Activated naive CD8-positive, alpha-beta T cell treated with anti-CD3 and anti-CD28 coated beads for 36 hours (primary cell): ENCODE measurements at places on chromosomes 11 and 22. TPM values are rescaled to one million over a fixed set of nuclear protein-coding genes. Genes with fewer than 3 reads are reported as not detected.

Gene CTR9
- total RNA-seq: 50.6 TPM

Gene FIBIN
- not detected for total RNA-seq

Gene C22orf31
- not detected for total RNA-seq

Gene DNAJB7
- not detected for total RNA-seq

Gene C1QTNF4
- total RNA-seq: not detected

Gene GAS2L1
- 1.1 TPM for total RNA-seq

Gene TUB
- total RNA-seq: 0.19 TPM

Gene UBQLN3
- not detected for total RNA-seq

Gene MAJIN
- 0.14 TPM for total RNA-seq

Gene UCP3
- 1.1 TPM for total RNA-seq

GRCh38 chr11:60155931-60156330 lies 27.0 kb downstream of the MS4A6A start:
- H3K4me3 ChIP-seq: no peak overlapping the region
- no peak overlapping the region for H3K27ac ChIP-seq
- no peak for DNase-seq
- no peaks in the 10 kb centered on the region for H3K36me3 ChIP-seq

DNA sequence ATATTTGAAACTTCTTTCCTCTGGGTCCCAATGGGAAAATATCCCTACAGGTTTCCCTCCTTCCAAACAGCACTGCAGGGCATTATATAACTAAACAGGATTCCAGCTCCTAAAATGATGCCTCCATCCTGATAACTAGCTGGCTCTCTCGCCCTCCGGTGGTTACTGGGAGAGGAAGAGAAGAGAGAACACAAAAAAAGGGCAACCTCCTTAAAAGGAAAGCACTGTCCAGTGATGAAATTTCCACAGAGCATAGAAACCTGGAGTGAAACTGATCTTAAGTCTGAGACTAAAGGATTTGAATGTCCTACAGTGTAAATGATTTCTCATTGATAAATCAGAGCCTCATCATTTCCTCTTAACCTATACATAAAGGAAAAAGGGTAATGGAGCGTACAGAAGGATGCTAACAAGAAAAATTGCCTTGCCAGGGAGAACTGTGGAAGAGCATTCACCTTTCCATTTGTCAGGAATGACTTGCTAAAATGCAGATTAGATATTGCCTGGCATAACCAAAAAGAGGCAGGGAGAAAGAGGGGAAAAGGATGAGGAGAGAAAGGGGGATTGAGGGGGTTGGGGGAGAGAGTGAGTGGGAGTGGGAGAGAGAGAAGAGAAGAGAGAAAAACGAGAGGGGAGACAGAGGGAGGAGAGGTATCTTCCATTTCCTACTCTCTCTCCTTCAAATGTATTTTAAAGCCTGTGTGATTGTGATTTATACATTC lies 121.3 kb downstream of the APOL5 start:
- no peak overlapping the region for H3K4me3 ChIP-seq
- no peak overlapping the region for H3K27ac ChIP-seq
- DNase-seq: no peak

- no peak overlapping the region for H3K4me3 ChIP-seq
- no peak for DNase-seq
- no peaks in the 10 kb centered on the region for H3K27me3 ChIP-seq
- peaks cover 28% of the 10 kb centered on the region for H3K4me1 ChIP-seq
Observed at GRCh38 chr22:39508393-39508792, 6.3 kb downstream of the MIEF1 start.

DNA sequence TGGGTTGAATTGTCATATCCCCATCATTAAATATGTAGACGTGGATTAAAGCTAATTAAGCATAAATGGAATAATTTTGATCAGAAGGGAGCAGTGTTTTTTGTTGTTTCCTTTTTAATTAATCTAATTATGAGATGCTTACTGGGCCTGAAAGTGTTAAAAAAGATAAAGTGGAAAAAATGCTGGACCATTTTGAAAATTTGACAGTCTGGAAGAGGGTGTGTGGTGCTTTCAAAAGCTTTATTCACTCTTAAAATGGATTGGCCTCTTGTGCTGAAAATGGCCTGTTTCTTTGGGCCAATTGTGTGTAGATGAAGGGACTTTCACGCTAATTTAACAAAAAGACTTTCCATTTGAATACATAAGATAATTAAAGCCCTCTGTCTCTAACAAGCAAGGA lies 1.8 kb downstream of the TNRC6B start:
- no peak for DNase-seq
- peak overlapping the region; percentile 86 for H3K4me3 ChIP-seq
- peak overlapping the region; percentile 93 for H3K27ac ChIP-seq
- peaks cover 60% of the 10 kb centered on the region for H3K4me1 ChIP-seq
- H3K27me3 ChIP-seq: no peaks in the 10 kb centered on the region

GRCh38 chr11:123137431-123138224 lies 57.4 kb downstream of the CLMP start:
- H3K4me1 ChIP-seq: peaks cover 1% of the 10 kb centered on the region
- H3K27me3 ChIP-seq: peaks cover 11% of the 10 kb centered on the region
- no peak overlapping the region for H3K4me3 ChIP-seq
- H3K36me3 ChIP-seq: no peaks in the 10 kb centered on the region
- H3K27ac ChIP-seq: no peak overlapping the region

DNA sequence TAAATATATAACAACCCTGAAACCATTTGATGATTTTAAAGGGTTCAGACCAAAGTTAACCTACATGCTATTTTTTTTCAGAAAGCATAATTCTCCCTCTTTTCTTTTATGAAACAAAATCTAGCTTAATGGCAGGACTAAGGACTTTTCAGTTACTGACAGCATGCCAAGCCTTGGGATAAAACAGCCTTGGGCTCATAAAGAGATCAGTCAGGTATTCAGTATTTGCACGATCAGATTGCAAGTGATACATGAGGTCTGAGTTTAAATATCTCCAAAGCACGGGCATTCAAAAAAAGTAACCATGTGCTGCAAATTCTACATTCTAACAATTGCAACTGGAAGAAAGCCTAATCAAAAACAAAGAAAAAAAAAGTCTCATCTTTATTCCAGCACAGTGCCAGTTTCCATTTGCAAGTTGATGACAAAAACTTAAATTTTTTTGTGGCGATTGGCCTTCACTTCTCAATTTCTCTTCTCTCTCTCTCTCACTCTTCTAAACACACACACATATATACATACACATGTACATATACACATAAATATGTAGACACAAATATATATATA lies 60.1 kb downstream of the CTSC start:
- no peak for DNase-seq
- no peak overlapping the region for H3K27ac ChIP-seq
- H3K4me1 ChIP-seq: no peaks in the 10 kb centered on the region
- H3K36me3 ChIP-seq: peaks cover 12% of the 10 kb centered on the region
- H3K27me3 ChIP-seq: no peaks in the 10 kb centered on the region

GRCh38 chr11:74673693-74674360 lies 57.4 kb downstream of the CHRDL2 start:
- H3K27me3 ChIP-seq: no peaks in the 10 kb centered on the region
- DNase-seq: no peak
- H3K4me3 ChIP-seq: no peak overlapping the region
- H3K27ac ChIP-seq: no peak overlapping the region
- peaks cover 6% of the 10 kb centered on the region for H3K36me3 ChIP-seq
- no peaks in the 10 kb centered on the region for H3K4me1 ChIP-seq

DNA sequence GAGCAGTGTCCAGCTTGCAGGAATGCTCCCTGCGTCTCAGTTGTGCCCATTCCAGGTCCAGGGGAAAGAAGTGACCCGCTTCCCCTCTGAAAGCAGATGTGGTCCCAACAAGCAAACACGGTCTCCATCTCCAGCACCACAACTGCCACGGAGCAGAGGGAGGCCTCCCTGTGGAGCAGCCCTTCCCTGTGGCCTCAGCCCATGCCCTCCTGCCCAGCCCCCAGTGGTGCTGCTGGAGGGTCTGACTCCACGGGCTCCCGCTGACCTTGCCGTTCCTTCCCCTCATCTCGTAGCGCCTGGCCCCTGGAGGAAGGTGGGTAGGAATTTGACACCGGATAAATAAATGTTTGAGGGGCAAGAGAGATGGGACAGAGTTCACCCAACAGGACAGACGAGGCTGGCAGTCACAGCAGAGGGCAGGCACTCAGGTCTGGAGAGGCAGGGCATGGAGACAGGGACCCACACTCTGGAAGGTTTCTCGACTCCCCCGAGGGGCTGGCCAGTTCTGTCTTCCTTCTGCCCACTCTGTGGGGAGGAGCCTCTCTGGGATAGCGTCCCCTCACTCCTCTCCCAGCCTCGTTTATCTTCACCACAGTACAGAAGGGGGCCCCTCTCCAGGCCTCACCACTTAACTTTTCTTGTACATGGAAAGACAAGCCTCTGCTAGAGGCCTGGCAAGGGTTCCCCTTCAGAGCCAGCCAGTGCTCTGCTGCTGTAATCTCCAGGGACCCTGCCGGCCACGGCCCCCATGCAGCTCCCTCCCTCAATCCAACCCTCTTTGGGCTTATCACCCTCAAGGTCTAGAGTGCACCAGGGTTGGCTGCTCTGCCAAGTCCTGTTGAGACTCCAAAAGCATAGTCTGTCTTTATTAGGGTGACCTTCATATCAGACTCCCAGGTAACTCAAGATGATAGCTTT lies 7.5 kb upstream of the ST3GAL4 start:
- DNase-seq: no peak
- H3K4me1 ChIP-seq: peaks cover 12% of the 10 kb centered on the region
- no peaks in the 10 kb centered on the region for H3K27me3 ChIP-seq
- no peak overlapping the region for H3K27ac ChIP-seq
- no peak overlapping the region for H3K4me3 ChIP-seq

- no peaks in the 10 kb centered on the region for H3K27me3 ChIP-seq
- no peak for DNase-seq
- peak overlapping the region; percentile 95 for H3K27ac ChIP-seq
- peak overlapping the region; percentile 14 for H3K4me3 ChIP-seq
Observed at GRCh38 chr22:37626144-37626543, 13.3 kb upstream of the SH3BP1 start.

GRCh38 chr22:20660441-20661054 lies 113.4 kb upstream of the SERPIND1 start:
- no peak overlapping the region for H3K4me3 ChIP-seq
- DNase-seq: no peak
- H3K27me3 ChIP-seq: peaks cover 25% of the 10 kb centered on the region

DNA sequence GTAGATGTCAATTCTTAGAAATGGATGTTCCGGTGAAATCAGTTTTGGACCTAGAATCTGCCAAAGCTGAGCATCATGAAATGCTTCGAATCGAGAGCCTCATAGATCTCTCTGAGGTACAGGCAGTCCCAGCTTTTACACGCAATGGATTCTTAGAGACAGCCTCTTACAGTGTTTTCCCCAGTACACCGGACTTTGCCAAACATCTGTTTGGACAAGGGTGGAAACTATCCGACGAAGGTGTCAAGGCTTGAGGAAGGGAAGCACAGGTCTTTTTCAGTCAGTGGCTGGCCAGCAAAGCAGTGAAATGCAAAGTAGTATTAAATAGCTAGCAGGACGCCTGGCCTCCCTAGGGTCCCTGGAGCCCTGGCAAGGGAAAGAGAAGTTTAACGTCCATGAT lies 4.9 kb downstream of the GRK3 start:
- H3K4me1 ChIP-seq: peaks cover 42% of the 10 kb centered on the region
- H3K4me3 ChIP-seq: no peak overlapping the region
- peaks cover 17% of the 10 kb centered on the region for H3K36me3 ChIP-seq

GRCh38 chr11:120079750-120080610 lies 57.9 kb downstream of the TRIM29 start:
- H3K36me3 ChIP-seq: peaks cover 12% of the 10 kb centered on the region
- H3K4me1 ChIP-seq: no peaks in the 10 kb centered on the region
- H3K27me3 ChIP-seq: peaks cover 33% of the 10 kb centered on the region
- peak; percentile 13 for DNase-seq
- H3K4me3 ChIP-seq: no peak overlapping the region

GRCh38 chr11:79313530-79313913 lies 127.3 kb downstream of the TENM4 start:
- no peak overlapping the region for H3K4me3 ChIP-seq
- no peaks in the 10 kb centered on the region for H3K4me1 ChIP-seq
- H3K27me3 ChIP-seq: no peaks in the 10 kb centered on the region
- no peak overlapping the region for H3K27ac ChIP-seq

- H3K27me3 ChIP-seq: peaks cover 11% of the 10 kb centered on the region
- no peak overlapping the region for H3K4me3 ChIP-seq
- H3K4me1 ChIP-seq: no peaks in the 10 kb centered on the region
Observed at GRCh38 chr11:5223686-5224085, 3.2 kb downstream of the HBB start.

- H3K36me3 ChIP-seq: peaks cover 36% of the 10 kb centered on the region
- no peaks in the 10 kb centered on the region for H3K27me3 ChIP-seq
- peak overlapping the region; percentile 88 for H3K27ac ChIP-seq
- peaks cover 30% of the 10 kb centered on the region for H3K4me1 ChIP-seq
- no peak for DNase-seq
Observed at GRCh38 chr22:49964136-49965090, 3.8 kb downstream of the PIM3 start.

- H3K27ac ChIP-seq: no peak overlapping the region
- no peaks in the 10 kb centered on the region for H3K4me1 ChIP-seq
- H3K27me3 ChIP-seq: peaks cover 4% of the 10 kb centered on the region
- no peak overlapping the region for H3K4me3 ChIP-seq
- DNase-seq: no peak
- H3K36me3 ChIP-seq: no peaks in the 10 kb centered on the region
Observed at GRCh38 chr11:8729837-8730696, 47.5 kb downstream of the RPL27A start.

- H3K36me3 ChIP-seq: no peaks in the 10 kb centered on the region
- H3K4me1 ChIP-seq: peaks cover under 1% of the 10 kb centered on the region
- no peak overlapping the region for H3K27ac ChIP-seq
- H3K27me3 ChIP-seq: peaks cover 9% of the 10 kb centered on the region
- no peak overlapping the region for H3K4me3 ChIP-seq
- no peak for DNase-seq
Observed at GRCh38 chr22:35977136-35977535, 51.5 kb downstream of the RBFOX2 start.

DNA sequence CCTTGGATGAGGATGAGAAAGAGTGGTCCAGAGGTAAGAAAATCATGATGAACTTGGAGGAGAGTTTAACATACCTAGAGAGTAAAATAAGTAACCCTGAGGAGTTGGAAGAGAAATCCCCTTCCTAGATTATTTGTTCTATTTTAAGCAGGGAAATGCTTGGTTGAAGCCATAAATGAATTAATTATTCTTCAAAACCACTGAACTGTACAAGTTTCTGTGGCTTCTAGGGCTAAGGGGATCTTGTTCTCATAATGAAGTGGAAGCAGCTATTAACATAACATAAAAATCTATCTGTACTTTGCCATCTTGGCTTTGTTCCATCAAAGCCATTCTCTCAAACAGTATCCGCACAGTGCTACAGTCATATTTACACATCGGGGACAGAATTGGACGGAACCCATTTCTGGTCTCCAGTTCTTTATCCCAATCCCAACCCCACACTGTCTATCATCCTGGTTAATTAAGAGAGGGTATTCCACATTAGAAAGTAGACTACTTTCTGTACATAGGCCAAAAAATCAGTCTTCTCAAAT lies 14.5 kb upstream of the ARHGAP42 start:
- H3K36me3 ChIP-seq: no peaks in the 10 kb centered on the region
- H3K4me1 ChIP-seq: no peaks in the 10 kb centered on the region
- no peak overlapping the region for H3K4me3 ChIP-seq
- H3K27me3 ChIP-seq: no peaks in the 10 kb centered on the region
